ENCODE measurements at places on chromosomes 12 and 14.

- no peak for DNase-seq
Measured at GRCh38 chr12:115932066-115932465, 345.4 kb downstream of the MED13L start.

DNA sequence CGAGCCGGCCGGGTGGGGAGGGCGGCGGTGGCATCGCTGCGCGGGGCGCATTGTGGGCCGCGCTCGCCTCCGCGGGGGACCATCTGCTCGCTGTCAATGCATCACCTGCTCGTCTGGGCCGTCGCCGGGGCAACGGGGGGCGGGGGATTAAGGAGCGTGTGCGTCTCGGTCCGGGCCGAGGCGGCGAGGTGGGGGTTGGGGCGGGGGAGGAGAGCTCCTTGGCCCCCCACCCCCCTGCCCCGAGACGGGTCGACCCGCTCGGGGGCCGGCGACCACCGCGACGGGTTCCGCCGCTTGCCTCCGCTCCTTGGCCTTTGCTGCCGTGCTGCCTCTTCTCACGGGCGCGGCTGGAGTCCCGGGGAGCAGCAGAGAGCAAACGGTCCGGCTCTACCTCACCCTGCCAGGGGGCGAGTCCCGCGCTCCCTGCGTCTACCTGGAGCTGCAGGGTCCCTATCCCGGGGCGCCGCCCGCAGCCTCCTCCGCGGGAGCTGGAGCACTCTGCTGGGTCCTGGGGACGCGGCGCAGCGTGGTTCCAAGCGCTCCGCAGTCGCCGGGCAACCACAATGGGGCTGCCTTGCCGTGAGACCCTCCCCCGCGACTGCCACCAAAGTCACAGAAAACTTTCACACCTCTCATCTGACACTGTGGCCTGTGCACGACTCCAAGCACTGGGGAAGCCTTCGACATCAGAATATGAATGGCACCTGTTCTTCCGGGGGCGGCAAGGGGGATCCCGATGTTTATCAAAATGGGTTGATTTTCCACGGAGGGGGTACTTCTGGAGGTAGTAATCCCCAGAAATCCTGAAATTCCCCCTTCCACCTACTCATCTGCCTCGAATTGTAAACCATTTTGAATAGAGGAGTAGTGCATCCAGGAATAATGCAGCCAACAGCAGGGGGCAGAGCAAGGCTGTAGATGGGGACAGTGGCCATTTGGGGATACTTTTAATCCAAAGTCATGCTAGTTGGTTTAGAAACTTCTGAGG is at the start of gene C12orf42:
Gene C12orf42 (minus strand): TSS at position 500 of the 988 bp plus-strand sequence. CDS start 17,542 bp downstream, outside the sequence.
- peak; percentile 76 for DNase-seq

GRCh38 chr12:104733717-104734175 is 224.3 kb downstream of the SLC41A2 start:
- DNase-seq, result peak; percentile 44

DNA sequence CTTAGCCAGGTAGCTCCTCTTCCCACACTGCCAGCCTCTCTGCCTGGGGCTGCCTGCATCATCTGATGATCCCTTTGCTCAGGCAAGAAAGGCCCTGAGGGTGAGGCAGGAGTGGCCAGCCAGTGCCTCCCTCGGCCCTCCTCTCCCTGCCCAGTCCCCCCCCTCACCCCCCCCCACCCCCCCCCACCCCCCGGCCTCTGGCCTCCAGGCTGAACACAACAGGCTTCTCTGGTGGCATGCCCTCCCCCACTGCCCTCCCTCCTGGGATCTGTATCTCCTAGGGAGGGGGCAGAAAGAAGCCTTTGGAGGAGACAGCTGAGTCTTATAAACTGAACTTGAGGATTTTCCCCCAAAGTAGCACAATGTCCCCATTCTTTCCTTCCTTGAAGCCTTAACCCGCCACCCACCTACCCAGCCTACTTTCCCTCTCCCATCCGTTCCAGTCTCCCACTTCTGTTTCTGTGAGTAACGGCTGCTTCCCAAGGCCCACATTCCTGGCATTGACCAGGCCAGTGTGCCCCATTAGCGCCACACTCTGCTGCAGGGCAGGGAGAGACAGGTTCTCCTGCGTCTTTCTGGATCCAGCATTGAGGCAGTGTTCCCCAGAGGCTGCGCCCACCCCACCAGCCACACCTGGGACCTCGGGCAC is 82.1 kb downstream of the B4GALNT3 start:
- peak; percentile 16 for DNase-seq

- no peak for DNase-seq
Measured at GRCh38 chr12:40315375-40315774, 90.6 kb downstream of the LRRK2 start.

DNA sequence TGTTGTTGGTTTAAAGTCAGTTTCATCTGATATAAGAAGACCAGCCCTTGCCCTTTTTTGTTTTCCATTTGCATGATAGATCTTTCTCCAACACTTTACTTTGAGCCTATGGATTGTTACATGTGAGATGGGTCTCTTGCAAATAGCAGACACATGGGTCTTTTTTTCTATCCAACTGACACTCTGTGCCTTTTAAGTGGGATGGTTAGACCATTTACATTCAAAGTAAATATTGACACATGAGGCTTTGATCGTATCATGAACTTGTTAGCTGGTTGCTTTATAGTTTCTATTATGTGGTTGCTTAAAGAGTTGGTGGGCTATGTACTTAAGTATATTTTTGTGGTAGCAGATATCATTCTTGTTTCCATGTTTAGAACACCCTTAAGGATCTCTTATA is 213.4 kb upstream of the G2E3 start:
- DNase-seq, result no peak

GRCh38 chr14:60661721-60662120 is 12.4 kb upstream of the SIX1 start:
- no peak for DNase-seq

DNA sequence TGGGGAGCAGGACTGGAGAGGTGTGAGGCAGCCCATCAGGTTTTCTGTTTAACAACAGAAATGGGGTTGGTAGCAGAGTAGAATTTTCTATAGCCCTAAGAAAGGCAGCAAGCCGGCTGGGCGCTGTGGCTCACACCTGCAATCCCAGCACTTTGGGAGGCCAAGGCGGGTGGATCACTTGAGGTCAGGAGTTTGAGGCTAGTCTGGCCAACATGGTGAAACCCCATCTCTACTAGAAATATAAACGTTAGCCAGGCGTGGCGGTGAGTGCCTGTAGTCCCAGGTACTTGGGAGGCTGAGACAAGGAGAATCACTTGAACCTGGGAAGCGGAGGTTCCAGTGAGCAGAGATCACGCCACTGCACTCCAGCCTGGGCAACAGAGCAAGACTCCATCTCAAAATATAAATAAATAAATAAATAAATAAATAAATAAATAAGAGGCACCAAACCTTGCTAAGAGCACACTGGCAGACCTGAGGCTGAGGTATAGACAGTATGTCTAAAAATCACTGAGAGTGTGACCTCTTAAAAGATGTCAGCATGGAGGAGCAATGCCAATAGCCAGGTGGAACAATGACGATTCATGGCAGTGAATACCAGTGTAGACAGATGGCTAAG is 115.6 kb downstream of the SLC38A4 start:
- no peak for DNase-seq

- peak; percentile 10 for DNase-seq
Measured at GRCh38 chr12:129049917-129050316, 196.6 kb downstream of the GLT1D1 start.

- DNase-seq, result peak; percentile 48
Measured at GRCh38 chr12:115541891-115542421, 735.5 kb downstream of the MED13L start.

DNA sequence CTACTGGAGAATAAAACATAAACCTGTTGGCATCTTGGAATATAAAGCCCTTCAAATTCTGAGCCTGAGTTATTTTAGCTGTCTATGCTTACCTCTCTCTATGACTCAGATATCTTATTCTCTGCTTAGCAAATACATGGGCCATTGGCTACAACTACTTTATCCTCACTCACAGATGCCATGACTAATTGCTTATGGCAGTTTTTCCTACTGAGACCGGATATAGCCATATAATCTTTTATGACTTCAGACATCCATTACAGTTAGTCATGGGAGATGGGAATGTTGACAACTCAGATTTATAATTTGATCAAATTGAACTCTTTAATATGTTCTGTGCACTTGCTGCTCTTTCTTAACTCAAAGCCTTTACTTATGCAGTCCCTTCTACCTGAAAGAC is 502.4 kb upstream of the ATP2B1 start:
- peak; percentile 95 for DNase-seq

- no peak for DNase-seq
Measured at GRCh38 chr12:82966001-82966559, 279.4 kb downstream of the TMTC2 start.

DNA sequence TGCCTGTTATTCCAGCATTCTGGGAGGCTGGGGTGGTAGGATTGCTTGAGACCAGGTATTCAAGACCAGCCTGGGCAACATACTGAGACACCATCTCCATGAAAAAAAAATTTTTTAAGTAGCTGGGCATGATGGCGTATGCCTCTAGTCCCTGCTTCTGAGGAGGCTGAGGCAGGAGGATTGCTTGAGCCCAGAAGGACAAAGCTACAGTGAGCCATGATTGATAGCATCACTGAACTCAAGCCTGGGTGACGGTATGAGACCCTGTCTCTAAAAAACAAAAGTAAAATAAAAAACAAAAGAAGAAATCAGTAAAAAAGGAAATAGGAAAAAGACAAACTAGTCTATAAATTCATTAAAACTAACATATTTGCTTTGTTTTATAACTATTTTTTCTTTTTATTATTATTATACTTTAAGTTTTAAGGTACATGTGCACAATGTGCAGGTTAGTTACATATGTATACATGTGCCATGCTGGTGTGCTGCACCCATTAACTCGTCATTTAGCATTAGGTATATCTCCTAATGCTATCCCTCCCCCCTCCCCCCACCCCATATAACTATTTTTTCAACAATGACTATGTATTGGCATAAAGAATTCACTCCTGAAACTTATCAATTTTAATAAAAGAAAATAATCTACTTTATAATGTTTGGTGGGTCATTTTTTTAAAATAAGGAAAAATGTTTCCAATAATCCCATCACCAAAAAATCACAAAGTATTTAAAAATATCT is 15.4 kb upstream of the AP4S1 start:
- DNase-seq, result no peak

- DNase-seq, result no peak
Measured at GRCh38 chr12:44525806-44526654, 350.1 kb downstream of the NELL2 start.

DNA sequence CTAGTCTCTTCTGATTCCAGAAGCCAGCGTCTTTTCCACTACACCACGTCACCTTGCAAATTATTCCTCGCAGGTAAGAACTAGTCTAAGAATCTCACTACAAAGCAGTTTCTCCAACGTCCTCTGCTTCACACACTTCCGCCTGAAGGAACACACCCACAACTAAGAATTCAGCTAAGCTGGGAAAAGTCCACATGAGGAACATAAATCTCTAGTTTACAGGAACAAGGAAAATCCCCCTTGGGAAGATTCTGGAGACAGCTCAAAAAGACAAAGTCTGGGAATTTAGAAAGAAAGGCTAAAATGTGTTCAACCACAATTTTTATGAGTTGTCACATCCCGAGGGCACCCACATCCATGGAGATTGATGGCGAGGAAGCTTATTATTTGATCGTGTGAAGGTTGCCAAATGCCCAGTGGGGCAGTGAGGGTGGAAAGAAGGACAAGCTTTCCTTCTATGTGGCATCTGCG is 780.2 kb upstream of the TBX3 start:
- no peak for DNase-seq

GRCh38 chr14:48417715-48418500 is 742.5 kb upstream of the MDGA2 start:
- no peak for DNase-seq

GRCh38 chr12:111322336-111323250 is 46.3 kb downstream of the PHETA1 start:
- DNase-seq, result no peak

DNA sequence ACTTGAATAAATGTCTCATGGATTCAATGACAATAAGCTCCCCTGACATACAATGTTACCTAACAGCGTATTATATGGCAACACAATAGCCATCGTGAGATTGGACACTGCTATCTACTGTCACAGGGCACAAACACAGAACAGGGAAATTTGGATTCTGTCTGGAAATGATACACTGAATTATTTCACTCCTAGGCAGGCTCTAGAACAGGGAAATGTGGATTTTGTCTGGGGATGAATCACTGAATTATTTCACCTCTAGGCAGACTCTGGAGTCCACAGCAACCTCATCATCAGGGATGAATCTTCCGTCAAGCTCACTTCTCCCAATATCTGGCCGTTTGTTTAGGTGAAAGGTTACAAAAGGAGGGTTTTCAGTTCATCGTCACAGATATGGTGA is 288.8 kb downstream of the TMEM132D start:
- no peak for DNase-seq

DNA sequence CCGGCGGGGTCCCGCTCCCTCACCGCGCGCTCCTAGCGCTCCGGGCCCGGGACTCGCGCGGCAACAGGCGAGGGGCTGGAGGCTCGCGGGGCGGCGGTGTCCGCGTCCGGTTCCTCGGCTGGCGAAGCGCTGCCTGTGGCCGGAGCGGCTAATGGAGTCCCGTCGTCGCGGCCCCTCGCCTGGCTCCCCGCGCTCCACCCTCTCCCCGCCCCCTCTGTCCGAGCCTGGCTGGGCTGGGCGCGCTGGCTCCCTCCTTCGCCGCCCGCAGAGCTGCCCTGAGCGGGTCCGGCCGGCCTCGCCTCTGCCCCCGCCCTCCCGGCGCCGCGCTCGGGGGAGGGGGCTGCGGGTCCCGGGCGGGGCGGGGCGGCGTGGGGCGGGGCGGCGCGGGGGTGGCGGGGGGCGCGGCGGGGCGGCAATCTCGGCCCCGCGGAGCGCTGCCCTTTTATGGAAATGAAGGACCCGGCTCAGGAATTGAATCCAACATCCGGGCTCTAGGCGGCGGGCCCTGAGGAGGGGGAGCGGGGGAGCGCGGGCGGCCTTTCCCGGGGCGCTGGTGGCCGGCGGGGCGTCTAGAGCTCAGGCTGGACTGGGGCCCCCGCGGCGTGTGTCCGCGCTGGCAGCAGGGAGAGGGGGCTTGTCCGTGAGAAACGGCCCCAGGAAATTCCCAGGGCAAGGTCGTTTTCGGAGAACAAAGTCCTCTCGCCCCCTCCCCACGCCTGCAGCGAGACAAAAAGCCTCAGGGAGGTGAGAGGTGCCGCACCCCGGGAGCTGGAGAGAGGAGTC is at the start of gene FERMT2:
Gene FERMT2 (minus strand): TSS at position 153 of the 783 bp plus-strand sequence. CDS start 482 bp downstream, outside the sequence.
- DNase-seq, result peak; percentile 83

DNA sequence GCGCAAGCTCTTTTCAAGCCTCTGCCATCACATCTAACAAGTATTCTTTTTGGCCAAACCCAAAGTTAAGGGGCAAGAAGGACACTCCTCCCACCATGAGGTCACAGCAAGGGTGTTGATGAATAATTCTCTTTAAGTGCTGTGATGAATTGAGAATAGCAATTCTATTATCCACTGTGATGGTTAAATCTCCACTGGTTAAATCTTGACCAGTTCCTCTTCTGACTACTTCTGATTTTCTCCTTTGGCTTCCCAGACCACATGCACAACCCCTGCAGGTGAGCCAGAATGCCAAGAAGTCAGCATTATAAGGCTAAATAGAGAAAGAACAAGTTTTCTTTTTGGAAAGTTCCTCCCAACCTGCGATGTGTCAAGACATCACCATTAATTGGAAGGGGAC is 90.6 kb upstream of the BCL2L14 start:
- no peak for DNase-seq
